ENCODE measurements at places on chromosomes 11 and 22.

- no peak for DNase-seq
These were observed 29.2 kb downstream of the MB start for GRCh38 chr22:35587896-35588295.

DNA sequence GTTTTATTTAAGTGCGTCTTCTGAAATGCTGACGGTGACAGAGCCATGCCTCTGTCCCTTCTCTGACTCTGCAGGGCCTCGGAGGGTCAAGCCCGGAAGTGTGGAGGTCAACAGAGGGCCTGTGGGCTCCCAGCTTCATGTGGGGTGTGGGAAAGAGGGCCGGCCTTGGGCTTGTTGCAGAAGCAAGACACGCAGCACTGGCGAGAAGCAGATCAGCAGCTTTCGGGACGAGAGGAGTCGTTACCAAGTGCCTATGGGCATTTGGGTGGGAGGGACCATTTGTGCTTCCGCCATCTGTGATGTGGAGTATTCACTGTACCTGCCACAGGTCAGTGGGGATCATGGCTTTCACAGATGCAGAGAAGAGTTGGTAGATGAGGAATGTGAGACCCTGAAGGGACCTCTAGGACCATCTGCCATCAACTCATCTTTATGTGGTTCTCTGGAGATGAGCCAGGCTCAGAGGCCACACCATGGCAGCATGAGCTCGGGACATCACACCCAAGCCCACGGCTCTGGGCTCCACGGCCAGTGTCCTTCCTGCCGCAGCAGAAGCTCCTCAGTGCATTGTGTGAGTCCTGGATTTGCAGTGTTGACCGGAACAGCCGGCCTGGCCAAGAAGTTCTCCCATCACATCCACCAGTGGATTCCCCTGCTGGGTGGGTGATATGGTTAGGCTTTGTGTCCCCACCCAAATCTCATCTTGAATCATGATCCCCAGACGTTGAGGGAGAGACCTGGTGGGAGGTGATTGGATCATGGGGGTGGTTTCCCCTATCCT, 590.7 kb downstream of the TBC1D22A start:
- DNase-seq = no peak

DNA sequence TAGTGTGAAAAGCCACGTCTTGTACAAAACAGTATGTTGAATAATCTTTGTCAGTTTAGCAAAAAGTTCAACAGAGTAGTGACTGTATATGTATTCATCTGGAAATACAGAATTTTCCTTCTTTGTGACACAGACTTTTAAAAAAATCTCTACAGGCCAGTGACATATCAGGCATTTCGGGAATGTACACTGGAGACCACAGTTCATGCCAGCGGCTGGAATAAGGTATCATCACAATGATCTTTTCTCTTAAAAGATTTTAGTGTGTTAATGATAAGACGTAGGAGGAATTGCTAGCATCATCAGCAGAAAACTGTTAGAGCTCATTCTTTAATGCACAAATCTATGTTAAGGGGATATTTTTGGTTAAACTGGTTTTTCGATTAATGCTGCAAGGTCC, 57.4 kb downstream of the BCL2L13 start:
- DNase-seq = no peak

- DNase-seq = no peak
These were observed 103.8 kb upstream of the CSNK2A3 start for GRCh38 chr11:11456866-11457265.

GRCh38 chr22:36409911-36410756, 22.4 kb upstream of the MYH9 start:
- DNase-seq = peak; percentile 85
